CD4-positive, alpha-beta T cell treated with Interferon alpha-2 for 1 hour (primary cell): ENCODE measurements at places on chromosomes 3 and 15.

- DNase-seq: peak; percentile 22
Observed at GRCh38 chr15:77021803-77022381, 27.0 kb downstream of the PSTPIP1 start.

DNA sequence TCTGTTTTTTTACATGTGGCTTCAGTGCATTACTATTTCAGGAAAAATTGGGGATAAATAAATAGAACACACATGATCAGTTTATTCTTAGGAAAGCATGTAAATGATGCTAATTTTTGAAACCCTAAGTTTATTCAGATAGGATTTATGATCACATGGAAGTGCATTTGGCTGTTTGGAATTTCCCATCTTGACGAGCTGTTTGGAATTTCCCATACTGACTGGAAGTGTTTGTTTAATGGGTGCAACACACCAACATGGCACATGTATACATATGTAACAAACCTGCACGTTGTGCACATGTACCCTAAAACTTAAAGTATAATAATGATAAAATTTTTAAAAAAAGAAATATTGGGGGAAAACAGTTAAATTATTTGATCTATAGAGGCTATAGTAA lies 79.5 kb downstream of the COL6A6 start:
- no peak for DNase-seq

- no peak for DNase-seq
Observed at GRCh38 chr3:16392717-16393116, 120.8 kb downstream of the RFTN1 start.

GRCh38 chr3:100682056-100682853 lies 27.0 kb upstream of the TFG start:
- no peak for DNase-seq

DNA sequence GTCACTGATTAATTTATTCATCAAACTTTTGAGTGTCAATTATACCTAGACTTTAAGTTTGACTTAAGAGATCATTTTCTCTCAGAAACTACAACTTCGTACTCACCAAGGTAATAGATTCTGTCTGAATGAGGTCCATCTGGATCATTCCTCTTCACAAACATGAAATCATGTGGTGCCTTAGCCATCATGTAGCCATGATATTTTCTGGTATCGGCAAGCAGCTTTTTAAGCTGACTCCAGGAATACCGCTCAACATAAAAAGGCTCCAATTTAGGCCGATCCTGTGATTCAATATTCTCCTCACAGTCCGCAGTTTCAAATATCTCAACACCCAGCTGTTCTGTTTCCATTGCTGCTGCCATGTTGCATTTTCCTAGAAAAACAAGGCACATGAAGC lies 5.3 kb downstream of the DPP8 start:
- no peak for DNase-seq

DNA sequence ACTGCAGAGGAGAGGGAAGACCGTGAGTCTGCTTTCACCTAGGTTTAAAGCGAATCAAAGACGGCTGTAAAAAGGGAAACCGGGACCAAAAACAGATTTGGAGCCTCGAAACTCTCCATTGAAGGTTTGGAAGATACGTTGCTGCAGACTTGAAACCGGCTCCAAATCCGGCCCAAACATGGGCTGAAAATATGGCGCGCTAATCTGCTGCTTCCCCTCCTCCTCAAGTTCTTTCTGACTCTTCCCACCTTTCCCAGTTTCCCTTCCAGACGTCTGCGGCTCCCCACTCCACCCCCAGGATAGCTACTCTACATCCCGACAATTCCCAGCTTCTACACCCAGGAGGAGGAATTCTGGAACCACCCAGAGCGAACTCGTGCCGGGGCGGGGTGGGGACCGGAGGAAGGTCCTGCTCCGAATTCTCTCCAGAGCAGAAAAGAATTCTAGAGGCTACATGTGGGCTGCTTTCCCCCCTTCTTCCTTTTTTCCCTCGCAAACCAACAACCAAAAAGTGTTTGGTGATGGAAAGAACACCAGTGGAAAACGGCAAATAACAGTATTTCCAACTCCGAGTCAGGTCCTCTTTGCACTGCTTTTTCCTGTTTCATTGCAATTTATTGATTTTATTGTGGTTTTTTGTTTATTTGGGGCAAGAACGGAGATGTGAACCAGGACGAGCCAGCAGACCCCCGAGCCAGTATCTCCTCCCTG lies 8.5 kb downstream of the EOMES start:
- DNase-seq: no peak
